Muscle of arm (tissue), 14 donors: ENCODE measurements at places on chromosomes 1 and 21.

DNA sequence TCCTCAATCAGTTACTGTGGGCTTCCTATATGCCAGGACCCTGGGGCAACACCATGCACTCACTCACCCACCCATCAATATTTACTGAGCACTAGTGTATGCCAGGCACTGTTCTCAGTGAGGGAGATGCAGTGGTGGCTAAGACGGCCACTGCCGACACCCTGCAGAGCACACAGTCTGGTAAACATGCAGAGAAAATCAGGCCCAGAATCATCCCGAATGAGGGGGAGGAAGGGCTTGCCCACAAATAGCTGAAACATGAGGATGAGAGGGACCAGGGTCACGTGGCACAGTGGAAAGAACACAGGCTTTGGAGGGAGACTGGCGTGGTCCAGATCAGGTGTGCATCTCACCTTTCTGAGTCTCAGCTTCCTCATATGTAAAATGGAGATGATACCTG, 89.2 kb upstream of the IGSF21 start:
- no peak for DNase-seq

DNA sequence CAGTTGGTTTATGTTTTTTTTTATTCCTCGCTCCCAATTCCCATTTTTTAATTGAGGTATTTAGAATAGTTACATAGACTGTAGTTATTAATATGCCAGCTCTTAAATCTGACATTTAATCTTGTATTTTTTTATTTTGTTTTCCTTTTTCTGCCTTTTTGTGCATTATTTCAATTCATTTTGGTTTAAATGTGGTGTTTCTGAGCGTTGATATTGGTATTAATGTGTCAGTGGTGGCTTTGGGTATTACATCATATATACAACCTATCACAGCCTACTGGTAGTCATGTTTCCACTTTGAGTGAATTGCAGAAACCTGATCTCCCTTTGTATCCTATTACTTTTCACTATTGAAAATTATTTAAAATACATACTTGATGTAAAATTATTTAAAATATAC, 1027.3 kb downstream of the KCNT2 start:
- DNase-seq: no peak

GRCh38 chr1:66527686-66528085, 6.3 kb upstream of the SGIP1 start:
- DNase-seq: no peak

- no peak for DNase-seq
Observed at GRCh38 chr1:11053758-11054137, 6.1 kb downstream of the SRM start.

DNA sequence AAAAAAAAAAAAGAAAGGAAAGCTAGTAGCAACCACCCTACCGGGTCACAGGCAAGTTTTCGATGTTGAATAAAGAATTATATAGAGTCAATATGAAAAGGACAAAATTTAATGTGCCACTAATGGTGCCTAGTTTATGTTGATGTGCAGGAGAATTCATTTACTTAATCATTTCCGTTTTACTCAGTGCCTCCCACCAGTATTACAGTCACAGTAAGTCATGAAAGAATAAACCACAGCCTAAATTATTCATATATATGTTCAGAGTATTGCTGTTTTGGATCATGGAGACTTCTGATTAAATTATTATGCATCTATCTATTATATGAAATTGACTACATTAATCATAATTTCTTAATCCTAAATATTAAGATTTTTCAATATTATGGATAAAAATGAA, 35.3 kb downstream of the FNBP1L start:
- DNase-seq: no peak

- no peak for DNase-seq
Observed at GRCh38 chr1:6090288-6090687, 44.6 kb downstream of the KCNAB2 start.

GRCh38 chr1:3610527-3611169, 660 bp downstream of the MEGF6 start:
- DNase-seq: peak; percentile 32

DNA sequence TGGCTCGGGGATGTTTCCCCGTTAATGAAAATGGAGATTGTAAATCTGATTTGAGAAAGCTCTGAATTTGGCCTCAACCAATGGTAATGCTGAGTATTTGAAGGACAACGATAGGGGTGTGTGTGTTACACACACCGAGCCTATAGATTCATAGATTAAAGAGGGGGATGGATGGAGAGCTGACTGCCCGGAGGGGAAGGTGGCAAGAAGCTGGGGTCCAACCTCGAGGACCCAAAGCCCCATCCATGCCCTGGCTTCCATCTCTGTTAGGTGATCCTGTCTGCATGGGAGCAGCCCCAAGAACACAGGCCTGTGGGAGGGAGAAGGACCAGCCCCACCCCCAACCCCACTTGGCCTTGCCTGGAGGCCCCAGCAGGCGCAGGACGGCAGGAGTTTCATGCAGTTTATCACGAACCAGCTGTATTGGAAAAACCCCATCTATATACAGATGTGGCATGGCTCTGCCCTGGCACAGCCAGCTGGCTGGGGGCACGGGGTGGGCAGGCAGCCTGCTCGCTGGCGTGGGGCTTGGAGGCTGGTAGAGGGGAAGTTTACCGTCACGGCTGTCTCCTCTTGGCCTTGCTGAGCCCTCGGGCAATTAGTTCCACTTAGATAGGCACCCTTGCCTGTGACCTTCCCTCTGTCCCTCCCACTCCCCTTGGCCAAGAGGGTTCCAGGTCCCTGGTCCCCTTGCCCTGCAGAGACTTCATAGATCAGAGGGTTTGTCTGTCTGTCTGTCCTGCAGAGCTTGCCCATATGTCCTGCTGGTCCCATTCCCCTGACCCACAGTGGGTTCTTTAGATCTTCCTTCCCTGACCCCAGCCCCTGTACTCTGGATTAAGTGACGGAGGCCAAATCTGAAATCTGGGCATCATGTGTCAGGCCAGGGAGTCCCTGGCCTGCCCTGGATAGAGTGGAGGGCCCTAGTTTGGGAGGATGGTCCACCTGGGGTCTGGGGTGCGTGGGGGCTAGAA, 3.0 kb downstream of the HSPB7 start:
- DNase-seq: no peak

- DNase-seq: no peak
Observed at GRCh38 chr1:167499664-167500101, 18.6 kb downstream of the CD247 start.

DNA sequence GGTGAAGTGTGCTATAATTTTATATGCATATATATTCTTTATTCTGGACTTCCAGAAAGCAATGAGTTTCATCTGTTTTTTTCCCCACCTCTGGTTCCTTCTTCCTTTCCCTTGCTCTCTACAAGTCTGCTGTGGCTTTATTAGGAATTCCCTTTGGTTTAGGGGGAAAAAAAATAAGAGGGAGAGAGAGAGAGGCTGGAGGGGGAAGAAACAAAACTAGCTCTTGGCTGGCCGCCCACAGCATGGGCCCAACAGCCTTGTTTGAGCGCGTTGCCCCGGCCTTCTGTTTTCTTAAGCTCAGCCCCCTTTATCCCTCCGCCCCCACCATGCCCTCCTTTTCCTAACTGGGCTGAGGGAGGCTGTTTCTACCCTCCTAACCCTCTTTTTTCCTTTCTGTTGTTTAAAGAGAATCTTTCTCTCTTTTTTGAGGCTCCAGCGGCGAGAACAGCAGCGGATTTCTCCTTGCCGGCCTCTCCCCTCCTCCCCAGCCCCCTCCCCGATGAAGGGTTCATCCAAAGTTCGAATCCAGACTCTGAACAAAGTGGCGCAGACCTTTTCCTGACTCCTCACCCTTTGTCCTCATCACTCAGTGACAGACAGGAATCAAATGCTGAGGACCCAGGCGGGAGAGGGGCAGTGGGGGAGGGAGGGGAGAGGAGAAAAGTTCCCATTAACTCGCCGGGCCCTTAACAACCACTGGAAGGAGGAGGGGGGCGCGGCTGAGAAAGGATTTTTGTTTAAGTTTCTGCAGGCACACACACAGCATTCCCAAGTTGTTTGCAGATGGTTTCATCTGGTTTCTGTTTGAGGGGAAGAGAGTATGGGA, 29.7 kb downstream of the PBX1 start:
- DNase-seq: peak; percentile 81

GRCh38 chr1:121417325-121417923, 232.6 kb downstream of the SRGAP2C start:
- DNase-seq: no peak

- no peak for DNase-seq
Observed at GRCh38 chr1:93805027-93805610, 73.9 kb downstream of the DNTTIP2 start.

DNA sequence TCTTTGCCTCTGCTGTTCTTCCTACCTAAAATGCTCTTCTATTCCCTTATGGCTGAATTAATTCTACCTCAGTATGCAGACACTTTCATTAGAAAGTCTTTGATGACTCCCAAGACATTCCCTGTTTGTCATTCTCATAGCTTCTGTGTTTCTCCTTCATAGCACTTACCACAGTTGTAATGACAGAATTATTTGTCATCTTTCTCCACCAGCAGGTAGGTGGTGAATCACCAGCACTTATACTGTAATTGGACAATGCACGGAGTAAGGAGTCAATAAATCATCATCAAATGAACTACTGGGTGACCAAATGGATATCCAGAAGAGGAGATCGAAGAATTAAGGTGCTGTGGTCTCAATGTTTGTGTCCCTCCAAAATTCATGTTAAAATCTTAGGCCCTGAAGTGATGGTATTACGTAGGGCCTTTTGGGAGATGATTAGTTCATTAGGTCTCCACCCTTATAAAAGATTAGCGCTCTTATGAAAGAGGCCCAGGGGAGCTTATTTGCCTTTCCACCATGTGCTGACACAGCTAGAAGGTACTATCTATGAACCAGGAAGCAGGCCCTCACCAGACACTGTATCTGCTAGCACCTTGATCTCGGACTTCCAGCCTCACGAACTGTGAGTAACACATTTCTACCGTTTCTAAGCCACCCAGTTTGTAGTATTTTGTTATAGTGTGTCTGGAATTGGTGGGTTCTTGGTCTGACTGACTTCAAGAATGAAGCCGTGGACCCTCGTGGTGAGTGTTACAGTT, 2.4 kb upstream of the CCT8 start:
- no peak for DNase-seq

GRCh38 chr1:31769720-31770390, 5.7 kb upstream of the ADGRB2 start:
- DNase-seq: no peak

DNA sequence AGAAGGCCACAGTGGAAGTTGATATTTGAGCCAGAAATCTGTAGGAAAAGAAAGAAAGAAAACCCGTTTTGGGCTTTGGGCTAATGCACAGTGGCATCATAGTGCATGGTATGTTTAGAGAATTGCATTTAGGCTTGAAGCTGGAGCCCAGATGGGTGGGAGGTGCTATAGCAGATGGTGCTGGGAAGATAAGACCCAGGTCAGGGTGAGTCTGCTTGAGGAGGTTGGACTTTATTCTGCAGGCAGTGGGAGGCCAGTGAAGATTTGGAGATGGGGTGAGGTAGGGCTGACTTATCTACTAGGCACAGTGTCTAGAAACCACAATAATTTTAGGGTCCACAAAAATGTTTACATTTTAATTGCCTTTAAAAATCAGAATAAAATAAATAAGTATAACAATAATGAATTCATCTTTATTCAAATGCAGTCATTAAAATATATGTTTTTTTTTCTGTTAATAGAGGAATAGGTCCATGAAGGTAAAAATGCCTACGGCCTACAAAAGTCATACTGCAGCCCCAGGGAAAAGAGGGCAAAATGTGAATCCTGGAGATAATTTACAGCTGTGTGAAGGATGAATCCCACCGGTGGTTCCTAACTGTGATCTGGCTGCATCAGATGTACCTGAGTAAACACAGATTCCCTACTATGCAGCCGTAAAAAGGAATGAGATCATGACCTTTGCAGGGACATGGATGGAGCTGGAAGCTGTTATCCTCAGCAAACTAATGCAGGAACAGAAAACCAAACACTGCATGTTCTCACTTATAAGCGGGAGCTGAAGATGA, 8.7 kb downstream of the DNAJC6 start:
- DNase-seq: no peak

GRCh38 chr1:161720422-161720821, 922 bp upstream of the FCRLB start:
- DNase-seq: no peak

- no peak for DNase-seq
Observed at GRCh38 chr1:112247961-112248360, 148.1 kb upstream of the CTTNBP2NL start.

- no peak for DNase-seq
Observed at GRCh38 chr1:106232128-106232527, 824.3 kb upstream of the PRMT6 start.

GRCh38 chr1:97870589-97870988, 50.2 kb downstream of the DPYD start:
- DNase-seq: no peak

- DNase-seq: no peak
Observed at GRCh38 chr1:24925963-24926362, 4.1 kb downstream of the RUNX3 start.

GRCh38 chr1:106534612-106535011, 521.9 kb upstream of the PRMT6 start:
- no peak for DNase-seq

GRCh38 chr1:6313393-6314200, 52.7 kb upstream of the GPR153 start:
- no peak for DNase-seq

DNA sequence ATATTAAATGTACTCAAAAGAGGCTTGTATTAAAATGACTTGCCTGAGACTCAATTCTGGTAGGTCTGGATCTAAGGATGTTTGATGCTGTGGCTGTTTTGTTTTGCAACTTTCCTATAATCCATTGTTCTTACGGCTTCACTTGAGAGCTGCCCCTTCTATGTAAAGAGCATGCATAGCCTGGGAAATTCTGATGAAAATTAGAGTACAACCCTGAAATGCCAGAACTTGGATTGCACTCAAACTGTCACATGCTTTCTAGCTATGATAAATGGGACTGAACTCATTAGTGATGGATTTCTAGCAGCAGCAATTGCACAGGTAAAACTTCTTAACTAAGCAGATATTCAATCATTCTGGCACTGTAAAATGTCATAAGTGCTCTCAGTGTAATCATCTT, 67.9 kb downstream of the OLFM3 start:
- no peak for DNase-seq

DNA sequence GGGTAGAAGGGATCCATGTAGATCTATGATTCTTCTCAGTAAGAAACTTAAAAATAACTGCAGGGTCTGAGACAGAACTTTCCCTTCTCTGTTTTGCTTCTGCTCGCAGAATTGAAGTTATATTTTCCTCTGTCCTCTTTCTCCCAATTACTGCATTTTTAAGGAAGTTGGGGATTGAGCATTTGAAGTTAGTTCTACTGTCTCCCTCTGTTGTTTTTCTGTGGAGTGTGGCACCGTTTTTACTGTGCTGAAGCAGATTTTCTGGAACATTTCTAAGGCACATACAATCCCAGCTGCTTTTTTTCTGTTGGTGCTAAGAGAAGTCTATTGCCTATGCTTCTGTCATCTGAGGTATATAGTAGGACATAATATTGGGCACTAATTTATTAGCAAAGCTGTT, 43.3 kb downstream of the RASAL2 start:
- peak; percentile 13 for DNase-seq

- DNase-seq: no peak
Observed at GRCh38 chr1:167714098-167714438, 7.7 kb upstream of the MPZL1 start.
